ENCODE measurements at places on chromosomes 6 and 20. TPM values are rescaled to one million over a fixed set of nuclear protein-coding genes. Genes with fewer than 3 reads are reported as not detected.

- H3K36me3 ChIP-seq: no peaks in the 10 kb centered on the region
- H3K27ac ChIP-seq: peak overlapping the region; percentile 47
- H3K4me3 ChIP-seq: no peak overlapping the region
- H3K4me1 ChIP-seq: peaks cover 20% of the 10 kb centered on the region
Observed at GRCh38 chr20:53708129-53708968, 114.7 kb upstream of the ZNF217 start.

- no peaks in the 10 kb centered on the region for H3K27me3 ChIP-seq
- peaks cover 19% of the 10 kb centered on the region for H3K4me1 ChIP-seq
- no peak for DNase-seq
- H3K4me3 ChIP-seq: no peak overlapping the region
Observed at GRCh38 chr20:19807191-19807945, 49.3 kb downstream of the RIN2 start.

DNA sequence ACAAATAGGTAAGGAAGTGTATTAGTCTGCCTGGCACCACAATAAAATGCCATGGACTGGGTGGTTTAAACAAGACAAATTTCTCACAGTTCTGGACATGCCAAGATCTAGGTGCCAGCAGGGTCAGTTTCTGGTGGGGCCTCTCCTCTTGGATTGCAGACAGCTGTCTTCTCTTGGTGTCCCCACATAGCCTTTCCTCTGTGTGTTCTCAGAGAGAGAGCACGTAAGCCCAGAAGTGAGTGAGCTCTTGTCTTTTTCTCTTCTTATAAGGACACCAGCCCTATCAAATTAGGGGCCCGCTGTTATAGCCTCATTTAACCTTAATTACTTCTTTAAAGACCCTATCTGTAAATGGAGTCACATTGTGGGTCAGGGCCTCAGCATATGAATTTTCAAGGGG is 28.3 kb downstream of the SMPDL3A start:
- no peaks in the 10 kb centered on the region for H3K4me1 ChIP-seq
- H3K27me3 ChIP-seq: no peaks in the 10 kb centered on the region
- DNase-seq: no peak
- H3K36me3 ChIP-seq: no peaks in the 10 kb centered on the region
- H3K27ac ChIP-seq: no peak overlapping the region

The SOX18 gene
- total RNA-seq: 135 TPM

Data from upper lobe of right lung (tissue), 1 donor.